GM23248 (cell line): ENCODE measurements at places on chromosomes 2 and 18. TPM values are rescaled to one million over a fixed set of nuclear protein-coding genes. Genes with fewer than 3 reads are reported as not detected.

TEX51 gene
- total RNA-seq, result not detected in 2 replicates

DNA sequence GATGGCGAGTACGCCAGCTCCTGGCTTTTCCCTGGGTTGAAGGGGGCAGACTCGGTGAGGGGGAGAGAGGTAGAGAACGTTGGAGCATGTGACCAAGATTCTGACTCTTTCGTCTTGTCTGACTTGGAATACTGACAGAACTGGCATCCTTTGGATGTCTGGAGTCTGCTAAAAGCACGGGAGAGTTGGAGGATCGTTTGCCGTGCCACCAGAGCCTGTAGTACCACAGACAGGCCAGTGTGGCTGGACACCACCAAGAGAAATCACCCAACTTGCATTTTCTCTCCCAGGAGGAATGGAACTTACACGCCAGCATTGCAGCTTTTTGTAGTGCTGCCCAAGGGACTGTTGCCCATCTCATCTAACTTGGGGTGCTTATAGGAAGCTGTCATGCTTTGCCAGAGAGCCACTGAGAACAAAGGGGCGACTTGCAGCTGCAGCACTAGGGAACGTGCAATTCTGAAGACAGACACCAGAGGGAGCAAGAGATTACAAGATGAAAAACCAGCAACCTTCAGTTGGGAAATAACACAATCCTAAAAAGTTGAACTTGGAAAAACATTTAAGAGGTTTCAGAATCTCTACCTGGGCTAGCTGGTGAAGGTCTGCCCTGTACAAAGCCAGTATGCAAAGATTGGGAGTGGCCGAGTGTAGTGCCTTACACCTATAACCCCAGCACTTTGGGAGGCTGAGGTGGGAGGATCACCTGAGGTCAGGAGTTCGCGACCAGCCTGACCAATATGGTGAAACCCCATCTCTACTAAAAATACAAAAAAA, 24.1 kb downstream of the PSMG2 start:
- H3K4me3 ChIP-seq, result no peak overlapping the region
- peaks cover 17% of the 10 kb centered on the region; the same call in 1 of the 2 replicates for H3K36me3 ChIP-seq
- no peak overlapping the region for H3K27ac ChIP-seq
- peak; percentile 70 for DNase-seq

MROH2A gene
- total RNA-seq, result not detected in 2 replicates

DNA sequence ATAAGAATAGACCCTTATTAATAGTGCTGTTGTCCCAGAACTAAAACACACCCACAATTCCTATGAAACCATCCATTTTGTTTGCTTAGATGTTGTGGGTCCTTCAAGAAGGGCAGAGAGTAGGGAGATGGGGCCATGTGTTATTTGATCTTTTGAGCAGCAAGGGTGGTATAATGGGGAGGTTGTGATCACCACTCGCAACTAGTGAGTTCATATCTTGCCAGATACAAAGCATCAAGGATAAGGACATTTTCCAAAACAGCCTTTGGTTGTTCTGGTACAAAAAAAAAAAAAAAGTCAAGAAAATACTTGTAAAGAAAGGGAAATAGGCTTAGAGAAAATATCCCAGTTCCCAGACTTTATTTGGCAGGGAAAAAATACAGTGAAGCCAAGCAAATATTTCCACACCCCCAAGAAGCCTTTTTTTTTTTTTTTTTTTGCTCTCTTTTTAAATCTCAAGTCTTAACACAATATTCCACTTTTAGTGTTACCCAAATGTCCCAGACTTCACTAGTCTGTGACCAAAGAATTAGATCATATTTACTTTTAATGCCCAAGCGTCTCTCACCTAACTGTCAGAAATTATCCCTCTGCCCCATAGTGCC, 54.1 kb downstream of the ANTXR1 start:
- H3K27ac ChIP-seq, result no peak overlapping the region
- peaks cover 27% of the 10 kb centered on the region for H3K36me3 ChIP-seq
- no peaks in the 10 kb centered on the region for H3K27me3 ChIP-seq

DNA sequence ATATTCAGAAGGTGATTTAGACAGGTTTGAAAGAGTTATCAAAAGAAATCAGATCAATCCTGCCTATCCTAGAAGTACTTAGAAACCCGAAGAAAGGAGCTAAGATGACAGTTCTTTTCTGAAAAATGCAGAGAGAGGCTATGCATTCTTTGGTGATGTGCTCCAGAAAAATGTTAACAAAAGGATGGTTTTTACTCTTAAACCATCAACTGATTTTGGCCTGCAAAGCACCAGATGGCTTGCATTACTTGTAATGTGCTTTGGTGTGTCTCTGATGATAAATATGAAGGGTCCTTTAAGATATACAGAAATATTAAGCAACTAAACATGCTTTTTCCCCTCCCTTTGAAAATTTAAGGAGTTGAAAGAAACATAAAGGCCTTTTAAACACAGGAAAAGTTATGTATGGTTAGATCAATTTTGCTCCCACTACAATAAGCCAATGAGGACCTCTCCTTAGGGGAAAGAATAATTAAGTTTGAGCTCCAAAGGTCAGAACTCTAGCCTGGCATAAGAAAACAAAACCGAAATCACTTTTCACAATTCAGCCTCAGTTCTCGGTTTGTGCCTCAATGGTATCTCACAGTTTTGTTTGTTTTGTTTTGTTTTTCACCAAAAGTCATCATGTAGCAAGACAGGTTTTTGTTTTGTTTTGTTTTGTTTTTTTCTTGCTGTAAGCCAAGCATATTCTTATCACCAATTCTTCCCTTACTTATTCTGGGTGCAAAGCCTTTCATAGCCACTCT, 302.4 kb upstream of the NT5C1B start:
- no peak overlapping the region for H3K27ac ChIP-seq
- no peak overlapping the region for H3K4me3 ChIP-seq
- peak; percentile 29 for DNase-seq
- H3K36me3 ChIP-seq, result no peaks in the 10 kb centered on the region

DNA sequence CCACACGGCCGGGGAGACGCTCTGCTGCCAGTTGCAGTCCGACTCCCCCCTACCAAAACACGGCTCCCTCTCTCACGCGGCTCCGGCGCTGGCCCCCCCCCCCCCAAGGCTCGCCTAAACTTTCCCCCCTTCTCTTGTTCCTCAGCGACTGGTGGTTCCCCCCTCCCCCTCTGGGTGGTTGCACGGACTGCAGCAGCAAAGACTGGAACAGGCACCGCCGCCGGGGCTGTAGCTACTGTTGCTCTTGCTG, 281 bp downstream of the XPO1 start:
- H3K4me1 ChIP-seq, result peaks cover 29% of the 10 kb centered on the region
- peak overlapping the region; percentile 94 for H3K27ac ChIP-seq
- H3K4me3 ChIP-seq, result peak overlapping the region; percentile 82
- DNase-seq, result no peak
- no peaks in the 10 kb centered on the region for H3K36me3 ChIP-seq
- no peaks in the 10 kb centered on the region for H3K27me3 ChIP-seq

HTR2B gene
- total RNA-seq, result not detected in 2 replicates

GRCh38 chr2:197904446-197904845, 100.1 kb downstream of the PLCL1 start:
- DNase-seq, result no peak
- no peak overlapping the region for H3K27ac ChIP-seq
- no peaks in the 10 kb centered on the region for H3K36me3 ChIP-seq
- peaks cover 28% of the 10 kb centered on the region for H3K4me1 ChIP-seq

- no peaks in the 10 kb centered on the region for H3K36me3 ChIP-seq
- no peak for DNase-seq
- no peaks in the 10 kb centered on the region for H3K4me1 ChIP-seq
- no peak overlapping the region for H3K27ac ChIP-seq
- no peak overlapping the region for H3K4me3 ChIP-seq
- H3K27me3 ChIP-seq, result no peaks in the 10 kb centered on the region
These were observed 246.1 kb downstream of the RAD51AP2 start for GRCh38 chr2:17272170-17272569.

- H3K4me3 ChIP-seq, result no peak overlapping the region
- no peak overlapping the region for H3K27ac ChIP-seq
- H3K27me3 ChIP-seq, result no peaks in the 10 kb centered on the region; the same call in 1 of the 2 replicates
- no peaks in the 10 kb centered on the region for H3K36me3 ChIP-seq
- no peaks in the 10 kb centered on the region for H3K4me1 ChIP-seq
These were observed 5.0 kb downstream of the CNDP1 start for GRCh38 chr18:74539289-74539688.

THOC1 gene
- 26.8 and 28.3 TPM in 2 replicates for total RNA-seq

DNA sequence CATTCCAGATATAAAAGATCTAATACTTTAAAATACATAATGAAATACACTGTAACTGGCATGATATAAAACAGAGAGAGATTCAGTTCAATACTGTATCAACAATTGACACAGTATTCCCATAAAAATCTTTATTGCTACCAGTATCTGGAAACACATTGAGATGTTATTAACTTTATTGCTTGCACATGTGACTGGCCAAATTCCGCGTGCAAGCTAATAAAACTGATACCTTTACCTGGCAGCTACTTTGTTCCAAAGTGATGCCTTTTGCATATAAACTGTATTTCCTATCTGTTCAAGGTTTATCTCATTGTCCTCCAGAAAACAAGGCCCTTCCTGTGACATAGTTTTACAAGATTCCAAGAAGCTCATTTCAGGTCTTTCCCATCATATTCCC, 15.4 kb upstream of the REG1B start:
- no peak overlapping the region for H3K27ac ChIP-seq
- H3K36me3 ChIP-seq, result no peaks in the 10 kb centered on the region
- no peak for DNase-seq

- H3K4me1 ChIP-seq, result peaks cover 36% of the 10 kb centered on the region
- no peaks in the 10 kb centered on the region for H3K36me3 ChIP-seq
- H3K27ac ChIP-seq, result peak overlapping the region; percentile 90
- peak; percentile 67 for DNase-seq
These were observed 1.1 kb downstream of the MAP3K20 start for GRCh38 chr2:173076581-173077345.

DNA sequence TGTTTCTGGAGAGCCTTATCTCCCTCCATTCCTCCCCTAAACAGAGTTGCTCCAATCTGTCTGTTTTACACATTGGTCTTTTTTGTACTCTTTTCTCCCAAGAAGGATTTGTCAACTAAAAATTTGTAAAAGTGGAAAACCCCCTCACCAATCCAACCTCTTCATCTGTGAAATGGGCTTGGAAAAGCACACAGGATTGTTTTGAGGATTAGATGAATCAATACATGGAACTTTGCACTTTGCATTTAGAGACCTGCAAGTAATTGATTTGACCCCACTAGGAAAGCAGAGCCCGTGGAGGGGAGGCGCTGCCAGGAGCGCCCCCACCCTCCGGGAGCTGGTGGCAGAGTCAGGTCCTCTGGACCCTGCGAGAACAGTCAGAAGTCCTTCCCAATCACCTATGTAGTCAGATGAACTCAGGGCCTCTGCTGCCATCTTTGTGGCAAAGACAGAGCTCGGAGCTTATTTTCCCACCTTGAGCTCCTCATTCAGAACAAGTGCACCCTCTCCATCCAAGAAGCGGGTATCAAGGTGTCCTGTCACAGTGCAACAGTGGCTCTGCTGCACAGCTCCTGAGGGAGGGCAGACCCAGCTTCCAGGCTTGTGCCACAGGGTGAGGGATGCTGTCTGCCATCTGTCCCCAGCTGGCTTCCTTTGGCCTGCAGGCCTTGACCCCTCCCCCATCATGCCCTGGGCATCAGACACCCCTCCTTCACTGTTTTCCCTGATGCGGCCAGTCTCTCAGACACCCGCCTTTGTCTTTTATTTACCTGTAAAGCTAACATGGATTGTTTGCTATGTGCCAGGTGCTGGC, 1.7 kb upstream of the TMEM185B start:
- no peak for DNase-seq
- no peak overlapping the region for H3K27ac ChIP-seq
- H3K36me3 ChIP-seq, result peaks cover 7% of the 10 kb centered on the region; the same call in 1 of the 2 replicates
- no peak overlapping the region for H3K4me3 ChIP-seq
- H3K27me3 ChIP-seq, result no peaks in the 10 kb centered on the region

DNA sequence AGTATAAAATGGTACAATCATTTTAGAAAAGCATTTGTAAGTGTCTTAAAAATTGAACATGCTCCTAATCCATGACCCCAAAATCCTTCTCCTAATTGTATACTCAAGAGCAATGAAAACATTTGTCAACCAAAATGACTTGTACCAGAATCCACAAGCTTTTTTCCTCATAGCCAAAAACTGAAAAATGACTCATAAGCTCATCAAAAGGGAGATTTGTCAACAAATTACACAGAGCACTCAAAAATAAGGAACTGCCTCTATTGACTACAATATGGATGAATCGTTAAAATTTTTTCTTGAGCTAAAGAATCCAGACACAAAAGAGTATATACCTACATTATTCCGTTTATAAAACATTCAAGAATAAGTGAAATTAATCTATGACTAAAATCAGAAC, 544.8 kb downstream of the ARHGAP15 start:
- H3K27ac ChIP-seq, result no peak overlapping the region
- no peaks in the 10 kb centered on the region for H3K36me3 ChIP-seq
- DNase-seq, result no peak
- H3K4me1 ChIP-seq, result no peaks in the 10 kb centered on the region
- no peak overlapping the region for H3K4me3 ChIP-seq

- H3K4me1 ChIP-seq, result no peaks in the 10 kb centered on the region
- H3K27me3 ChIP-seq, result no peaks in the 10 kb centered on the region; the same call in 1 of the 2 replicates
- DNase-seq, result no peak
- H3K36me3 ChIP-seq, result no peaks in the 10 kb centered on the region
- H3K27ac ChIP-seq, result no peak overlapping the region
These were observed 84.3 kb upstream of the ZNF516 start for GRCh38 chr18:76579301-76579695.

- no peaks in the 10 kb centered on the region for H3K27me3 ChIP-seq
- H3K4me1 ChIP-seq, result no peaks in the 10 kb centered on the region
- 0 out of 2 replicates have a peak, but pooled peaks cover 5% of the 10 kb centered on the region for H3K36me3 ChIP-seq
- H3K27ac ChIP-seq, result no peak overlapping the region
- H3K4me3 ChIP-seq, result no peak overlapping the region
These were observed 111.4 kb downstream of the NBAS start for GRCh38 chr2:15449556-15450236.

DNA sequence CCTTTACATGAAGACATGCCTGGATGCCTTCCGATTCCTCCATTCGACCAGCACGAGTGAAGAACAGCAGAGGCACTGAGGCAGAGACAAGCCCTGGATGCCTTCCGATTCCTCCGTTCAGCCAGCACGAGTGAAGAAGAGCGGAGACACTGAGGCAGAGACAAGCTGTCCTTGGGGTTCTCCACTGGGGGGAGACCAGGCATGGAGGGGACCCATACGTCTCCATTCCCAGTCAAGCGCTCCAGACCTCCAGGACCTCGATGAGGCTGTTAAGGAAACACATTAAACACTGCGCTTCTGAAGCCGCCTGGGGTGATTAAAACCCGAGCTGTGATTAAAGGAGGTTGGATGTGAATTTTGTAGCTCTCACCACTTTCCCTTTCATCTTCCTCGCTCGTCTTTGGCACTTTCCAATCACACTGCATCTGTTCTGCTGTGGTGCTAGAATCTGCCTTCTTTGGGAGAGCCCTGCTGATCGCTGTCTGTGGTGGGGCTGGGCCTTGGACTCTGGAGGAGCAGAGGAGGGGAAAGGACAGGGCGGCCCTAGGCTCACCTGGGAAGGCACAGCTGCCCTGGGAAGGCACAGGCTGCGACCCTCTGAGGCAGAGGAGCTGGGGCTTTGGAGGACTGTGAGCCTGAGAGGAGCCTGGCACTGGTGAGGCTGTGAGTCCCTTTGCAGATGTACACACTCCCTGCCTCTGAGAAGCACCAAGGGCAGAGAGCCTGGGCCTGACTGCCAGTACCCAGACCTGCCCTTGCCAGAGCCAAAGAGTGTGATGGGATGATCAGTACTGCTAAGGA, 463.1 kb upstream of the HS6ST1 start:
- no peaks in the 10 kb centered on the region for H3K4me1 ChIP-seq
- H3K36me3 ChIP-seq, result no peaks in the 10 kb centered on the region
- no peak for DNase-seq
- H3K27me3 ChIP-seq, result peaks cover 8% of the 10 kb centered on the region; the same call in 1 of the 2 replicates
